ENCODE measurements at places on chromosomes 11 and 22.

DNA sequence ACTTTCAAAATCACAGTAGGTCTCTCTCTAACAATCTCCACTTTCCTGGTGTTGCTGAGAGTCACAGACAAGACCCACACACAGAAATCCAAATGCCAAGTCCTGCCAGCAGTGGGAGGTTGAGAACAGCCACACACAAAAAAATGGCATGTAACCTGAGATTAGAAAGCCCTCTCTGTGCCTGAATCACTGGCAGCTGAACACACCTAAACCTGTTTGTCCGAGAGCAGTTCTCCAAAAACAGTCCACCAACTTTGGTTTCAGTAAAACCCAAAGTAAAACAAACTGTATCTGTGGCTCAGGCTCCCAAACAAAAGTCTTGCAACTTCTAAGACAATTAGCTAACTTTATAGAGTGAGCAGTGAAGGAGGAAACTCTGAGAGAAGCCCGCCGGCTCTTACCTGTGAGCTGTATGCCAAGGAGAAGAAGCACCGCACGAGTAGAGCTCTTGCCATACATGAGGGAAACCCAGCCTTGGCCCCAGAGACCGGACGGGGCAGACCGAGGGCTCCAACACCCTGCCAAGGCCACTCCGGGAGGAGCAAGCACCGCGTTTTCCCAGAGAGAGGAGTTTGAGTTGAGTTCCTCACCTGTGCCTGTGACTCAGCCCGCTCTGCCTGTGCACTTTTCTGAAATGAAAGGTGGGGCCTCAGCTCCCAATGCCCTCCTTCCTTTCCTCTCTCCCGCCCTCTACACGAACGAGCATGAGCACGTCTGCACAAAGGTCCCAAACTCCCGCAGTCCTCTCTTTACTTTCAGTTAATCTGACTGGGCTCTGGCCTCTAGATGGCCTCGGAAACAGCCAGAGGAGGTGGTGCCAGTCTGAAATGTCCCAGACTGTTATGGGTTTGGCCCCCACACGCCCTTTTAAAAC lies at the start of gene MPZL2:
Gene MPZL2 (minus strand): TSS at position 603 of the 874 bp plus-strand sequence. CDS start 144 bp downstream, at position 459.
- peak; percentile 90 for DNase-seq

GRCh38 chr22:24541681-24542515 lies 13.0 kb downstream of the GUCD1 start:
- DNase-seq: no peak

GRCh38 chr22:20279662-20280134 lies 11.6 kb upstream of the RTN4R start:
- no peak for DNase-seq

- DNase-seq: no peak
Observed at GRCh38 chr11:62611705-62612365, 740 bp downstream of the EML3 start.

DNA sequence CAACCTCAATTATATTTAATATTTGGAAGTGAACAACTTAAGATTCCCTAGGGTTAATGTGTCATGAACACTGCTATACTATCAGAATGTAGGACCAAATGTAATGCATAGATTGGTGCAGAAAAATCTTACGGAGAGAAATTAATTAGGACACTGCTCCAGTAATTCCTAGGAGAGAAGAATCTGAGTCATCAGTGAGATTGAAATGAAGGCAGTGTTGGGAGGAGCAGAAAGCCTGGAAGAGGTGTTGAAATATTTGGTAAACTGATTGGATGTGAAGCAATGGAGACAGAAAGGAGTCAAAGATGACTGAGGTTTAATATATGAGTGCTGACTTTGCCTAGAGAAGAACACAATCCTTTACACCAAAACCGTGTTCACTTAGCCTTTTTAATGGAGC lies 836.0 kb downstream of the FAM181B start:
- no peak for DNase-seq

DNA sequence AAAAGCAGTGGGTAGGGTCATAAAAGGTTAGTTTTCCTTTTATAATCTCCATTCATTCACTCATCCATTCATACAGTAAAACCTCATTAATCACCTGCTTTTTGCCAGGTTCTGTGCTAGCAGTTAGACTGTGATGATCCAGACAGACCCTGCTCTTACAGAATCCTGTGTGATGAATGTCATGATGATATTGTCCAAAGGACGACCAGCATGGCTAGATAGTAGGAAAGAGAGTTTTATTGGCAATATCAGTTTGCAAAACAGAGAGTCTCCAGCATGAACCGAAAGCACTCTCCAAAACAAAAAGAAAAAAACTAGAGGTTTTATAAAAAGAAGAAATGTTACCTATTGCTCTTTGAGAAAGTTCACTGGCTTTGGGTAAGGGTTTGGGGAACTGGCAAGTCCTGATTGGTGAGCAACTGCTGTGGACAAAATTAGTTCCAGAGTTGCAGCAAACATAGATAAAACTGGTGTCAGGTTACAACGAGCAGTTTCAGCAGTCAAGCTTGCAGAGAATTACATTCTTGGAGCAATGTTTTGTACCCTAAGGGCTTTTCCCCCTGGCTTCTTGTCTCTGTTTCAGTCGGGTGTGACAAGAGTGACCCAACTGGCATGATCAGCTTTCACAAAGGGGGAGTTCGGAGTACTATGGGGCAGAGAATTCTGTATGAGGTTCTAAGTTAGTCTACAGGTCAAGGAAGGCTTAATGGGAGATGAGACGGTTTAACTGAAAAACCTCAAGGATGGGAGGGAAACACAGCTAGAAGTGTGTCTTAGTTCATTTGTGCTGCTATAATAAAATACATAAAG lies 58.3 kb downstream of the HSD17B12 start:
- DNase-seq: no peak

- DNase-seq: no peak
Observed at GRCh38 chr22:40313007-40313406, 33.3 kb upstream of the ADSL start.

DNA sequence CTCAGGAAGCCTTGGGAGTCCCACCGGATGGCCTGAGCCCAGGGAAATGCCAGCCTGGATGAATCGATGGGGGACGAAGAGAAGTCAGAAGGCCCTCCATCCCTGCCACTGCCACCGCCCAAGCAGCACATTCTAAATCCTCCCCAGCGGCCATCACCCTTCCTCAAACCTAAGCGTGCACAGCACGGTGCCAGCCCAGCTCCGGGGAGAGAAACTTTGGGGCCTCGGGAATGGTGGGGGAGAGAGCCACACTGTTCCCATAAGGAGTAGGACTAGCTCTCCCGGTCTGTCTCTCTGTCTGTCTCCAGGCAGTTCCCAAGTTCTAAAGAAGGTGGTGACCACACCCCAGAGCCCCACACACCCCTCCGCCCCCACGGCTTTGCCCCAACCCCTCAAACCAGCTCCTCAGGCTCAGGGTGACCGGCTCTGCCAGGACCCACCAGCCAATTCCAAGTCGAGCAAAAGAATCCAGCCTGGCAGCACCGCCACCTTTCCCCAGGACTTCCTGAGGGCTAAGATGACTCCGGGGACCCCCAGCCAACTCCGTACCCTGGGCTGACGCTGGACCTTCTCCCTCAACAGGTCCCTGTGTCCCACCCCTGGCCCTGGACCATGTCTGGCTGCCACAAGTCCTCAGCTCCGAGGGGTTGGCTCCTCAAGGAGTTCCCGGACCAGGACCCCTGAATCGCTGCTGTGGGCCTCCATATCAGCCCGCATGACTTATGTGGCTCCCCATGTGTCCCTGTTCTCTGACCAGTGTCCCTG lies 2.7 kb downstream of the AHNAK start:
- peak; percentile 25 for DNase-seq

GRCh38 chr11:36744375-36745168 lies 146.5 kb upstream of the RAG2 start:
- peak; percentile 50 for DNase-seq

DNA sequence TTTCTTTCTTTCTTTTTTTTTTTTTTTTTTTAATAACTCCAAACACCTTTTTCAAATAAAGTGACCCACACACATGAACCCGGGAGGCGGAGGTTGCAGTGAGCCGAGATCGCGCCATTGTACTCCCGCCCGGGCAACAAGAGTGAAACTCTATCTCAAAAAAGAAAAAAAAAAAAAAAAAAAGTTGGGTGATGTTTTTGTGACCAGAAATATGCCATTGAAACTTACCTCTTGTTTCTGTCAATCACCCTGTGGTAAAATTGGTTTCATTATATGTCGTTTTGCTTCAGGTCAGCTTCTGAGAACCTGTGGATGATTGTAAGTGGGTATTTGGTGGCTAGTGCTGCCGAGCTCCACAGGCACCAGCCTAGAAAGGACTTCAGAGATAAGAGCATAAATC lies 238.8 kb downstream of the TBC1D22A start:
- DNase-seq: no peak

GRCh38 chr11:130379276-130379675 lies 49.1 kb downstream of the ADAMTS8 start:
- no peak for DNase-seq

DNA sequence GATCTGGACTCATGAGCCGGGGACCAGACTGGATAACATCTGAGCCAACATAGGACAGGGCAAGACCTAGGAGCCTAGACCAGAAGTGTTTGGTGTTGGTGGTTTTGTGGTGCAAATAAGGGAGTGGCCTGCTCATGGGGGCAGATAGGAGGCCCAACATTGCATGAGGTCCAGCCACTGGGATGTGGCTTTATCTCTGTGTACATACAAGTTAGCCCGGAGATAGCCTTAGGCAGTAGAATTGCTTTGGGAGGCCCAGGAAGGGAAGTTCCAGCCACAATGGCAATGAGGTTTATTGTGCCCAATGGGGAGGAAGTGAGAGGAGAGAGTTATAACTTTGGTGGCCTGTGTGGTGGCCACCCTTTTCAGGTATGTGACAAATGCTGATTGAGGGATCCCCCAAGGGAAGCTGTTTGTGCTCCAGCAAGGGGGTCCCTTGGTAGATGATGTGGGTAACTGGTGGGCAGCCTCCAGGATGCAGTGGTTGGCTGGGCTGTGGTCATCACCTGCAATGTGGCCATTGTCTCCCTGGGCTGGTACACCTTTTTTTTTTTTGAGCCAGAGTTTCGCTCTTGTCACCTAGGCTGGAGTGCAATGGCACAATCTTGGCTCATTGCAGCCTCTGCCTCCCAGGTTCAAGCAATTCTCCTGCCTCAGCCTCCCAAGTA lies 6.4 kb downstream of the LMO2 start:
- no peak for DNase-seq

GRCh38 chr11:21582791-21583190 lies 610.1 kb upstream of the ANO5 start:
- DNase-seq: no peak

GRCh38 chr22:21714786-21715185 lies 20.8 kb downstream of the YPEL1 start:
- DNase-seq: no peak

GRCh38 chr11:117903505-117904382 lies 25.5 kb downstream of the TMPRSS13 start:
- no peak for DNase-seq

GRCh38 chr22:34950489-34950888 lies 115.5 kb upstream of the ISX start:
- peak; percentile 25 for DNase-seq
